ENCODE measurements at places on chromosomes 7 and 10.

GRCh38 chr7:87920578-87920977 lies 13.5 kb upstream of the ADAM22 start:
- no peak for DNase-seq

DNA sequence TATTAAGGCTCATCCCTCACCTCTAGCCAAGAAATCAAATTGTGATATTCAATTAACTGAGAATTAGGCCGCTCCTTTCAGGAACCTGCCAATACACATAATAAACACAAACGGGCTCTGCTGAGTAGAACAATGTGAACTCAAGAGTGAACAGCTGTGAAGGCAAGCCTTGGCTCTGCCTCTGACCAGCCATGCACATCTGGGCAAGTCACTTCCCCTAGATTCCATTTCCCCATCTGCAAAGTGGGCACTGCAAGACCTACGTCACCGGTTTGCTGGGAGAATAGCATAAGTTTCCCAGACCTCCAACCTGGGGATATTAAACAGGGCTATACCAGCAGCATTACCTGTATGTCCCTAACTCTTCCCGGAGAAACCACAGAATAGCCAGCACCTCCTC lies 355.2 kb downstream of the TNS3 start:
- no peak for DNase-seq

GRCh38 chr10:99917963-99918825 lies 91.6 kb downstream of the DNMBP start:
- DNase-seq, result peak; percentile 61

DNA sequence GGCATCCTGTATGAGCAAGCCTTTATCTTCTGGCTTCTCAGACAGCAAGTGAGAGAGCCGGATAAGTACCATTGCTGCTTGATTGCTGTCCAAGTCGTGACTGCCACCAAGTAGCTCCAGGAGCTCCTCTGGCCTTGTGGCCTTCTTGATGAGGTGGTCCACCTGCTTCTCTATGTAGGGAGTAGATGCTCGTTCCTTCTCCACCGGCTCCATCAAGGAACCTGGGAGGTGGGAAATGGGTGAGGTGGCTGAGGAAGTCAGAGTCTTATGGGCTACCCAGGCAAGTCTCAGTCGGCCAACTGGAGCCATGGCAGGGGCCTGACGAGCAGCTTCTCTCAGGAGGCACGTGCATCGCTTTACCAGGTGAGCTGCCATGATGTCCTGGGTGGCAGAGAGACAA lies 2.6 kb downstream of the TBRG4 start:
- DNase-seq, result no peak

GRCh38 chr7:140497241-140497769 lies 18.0 kb upstream of the MKRN1 start:
- DNase-seq, result no peak

DNA sequence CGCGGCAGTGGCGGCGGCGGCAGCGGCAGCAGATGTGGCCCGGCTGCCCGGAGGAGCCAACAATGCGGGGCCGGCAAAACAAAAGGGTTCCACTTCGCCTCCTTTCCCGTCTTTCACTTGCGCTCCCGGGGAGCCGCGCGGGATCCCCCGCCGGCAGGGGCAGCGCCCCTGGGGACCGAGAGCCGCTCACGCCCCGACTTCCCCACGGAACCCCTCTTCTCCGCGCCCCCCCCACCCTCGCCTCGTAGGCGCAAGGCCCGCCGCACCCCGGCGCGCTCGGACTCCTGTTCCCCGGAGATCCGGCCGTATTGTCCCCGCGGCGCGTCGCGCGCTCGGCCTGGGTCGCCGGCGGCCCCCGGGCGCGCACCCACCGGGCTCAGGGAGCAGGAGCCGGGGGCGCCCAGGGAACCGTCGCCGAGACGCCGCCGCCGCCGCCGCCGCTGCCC lies 854 bp downstream of the CTBP2 start:
- no peak for DNase-seq
